ENCODE measurements at places on chromosomes 5 and 9.

GRCh38 chr9:111035543-111036428, 2.5 kb downstream of the LPAR1 start:
- DNase-seq: no peak

DNA sequence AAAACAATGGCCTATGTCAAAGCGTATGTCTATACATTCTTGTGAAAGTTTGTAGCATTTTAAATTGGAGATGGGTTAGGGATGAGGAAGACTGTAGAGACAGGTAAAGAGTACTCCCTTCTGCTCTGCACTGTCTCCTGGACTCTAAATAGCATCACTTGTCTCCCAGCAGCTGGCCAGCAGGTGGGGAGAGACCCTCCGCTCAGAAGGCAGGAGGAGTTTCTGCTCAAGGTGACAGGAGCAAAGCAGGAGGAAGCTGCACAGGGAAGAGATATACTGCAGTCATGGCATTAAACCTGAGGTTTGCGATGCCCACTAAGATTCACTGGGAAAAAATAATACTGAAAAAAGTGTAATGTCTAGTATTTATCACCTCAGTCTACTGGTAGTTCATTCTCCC, 10.7 kb upstream of the ASTN2 start:
- DNase-seq: no peak

- no peak for DNase-seq
These were observed 172.7 kb upstream of the RIOK2 start for GRCh38 chr5:97355775-97356174.

DNA sequence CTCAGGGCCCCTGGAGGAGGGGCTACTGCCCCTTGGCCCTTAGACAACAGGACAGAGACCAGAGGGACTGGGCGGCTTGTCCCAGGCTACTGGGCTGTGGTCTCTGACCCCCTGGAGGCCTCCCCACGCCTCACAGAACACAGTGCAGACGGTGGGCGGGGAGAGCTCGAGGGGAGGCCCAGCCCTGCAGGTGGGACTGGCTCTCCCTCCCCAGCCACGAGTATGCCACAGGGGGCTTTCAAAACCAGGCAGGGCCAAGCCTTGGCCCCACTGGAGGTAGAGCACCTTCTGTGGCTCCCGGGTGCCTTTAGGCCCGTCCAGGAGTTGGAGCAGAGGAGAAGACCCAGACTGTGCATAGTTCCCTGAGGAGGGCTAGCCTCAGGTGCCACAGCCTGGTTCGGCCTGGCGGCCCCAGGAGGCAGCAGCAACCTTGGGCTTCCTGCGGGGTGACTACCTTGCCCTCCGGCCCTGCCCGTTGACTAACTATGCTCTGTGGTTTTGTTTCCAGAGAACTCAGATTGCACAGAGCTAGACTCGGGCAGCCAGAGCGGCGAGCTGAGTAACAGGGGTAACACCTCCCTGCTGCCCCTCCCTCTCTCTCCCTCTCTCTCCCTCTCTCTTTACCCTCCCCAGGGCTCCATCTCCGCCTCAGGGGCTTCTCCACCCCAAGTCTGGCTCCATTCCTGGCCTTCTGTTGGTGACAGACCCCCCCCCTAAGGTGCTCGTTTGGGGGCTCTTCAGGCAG, 15.5 kb downstream of the CARD19 start:
- peak; percentile 60 for DNase-seq

- DNase-seq: no peak
These were observed 2.0 kb upstream of the CAVIN4 start for GRCh38 chr9:100575765-100576386.

GRCh38 chr9:77533671-77534070, 114.5 kb downstream of the GNA14 start:
- DNase-seq: no peak

GRCh38 chr5:125756456-125756855, 666.8 kb upstream of the GRAMD2B start:
- DNase-seq: no peak

- peak; percentile 44 for DNase-seq
These were observed 40.2 kb downstream of the RXRA start for GRCh38 chr9:134366223-134367031.

GRCh38 chr9:35518981-35519679, 29.2 kb downstream of the RUSC2 start:
- DNase-seq: no peak

GRCh38 chr9:15576350-15577050, 23.7 kb downstream of the CCDC171 start:
- no peak for DNase-seq

DNA sequence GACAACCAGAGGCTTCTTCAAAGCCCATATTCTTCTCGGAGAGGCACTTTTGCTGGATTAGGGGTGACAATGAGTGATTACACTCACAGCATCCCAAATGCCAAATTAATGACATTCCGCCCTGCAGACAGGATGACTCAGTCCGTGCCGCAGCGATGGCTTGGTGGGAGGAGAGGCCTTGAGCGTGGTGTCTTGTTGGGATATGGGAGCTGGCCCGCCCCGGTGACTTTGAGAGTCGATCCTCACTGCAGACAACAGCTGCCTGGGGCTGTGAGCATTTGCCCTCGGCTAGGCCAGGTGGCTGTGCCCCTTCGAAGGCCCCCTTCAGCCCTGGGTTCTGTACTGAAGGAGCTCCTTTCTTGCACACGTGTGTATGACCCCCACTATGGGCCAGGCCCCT, 29.8 kb downstream of the OLFM1 start:
- DNase-seq: no peak

GRCh38 chr5:155460501-155460931, 447.0 kb downstream of the KIF4B start:
- DNase-seq: no peak

Data from bone marrow (tissue), 2 donors.